Activated T-helper 17 cell treated with anti-CD3 and anti-CD28 coated beads, Interleukin-2, amount 50 U/mL, for 72 hours (primary cell): ENCODE measurements at places on chromosomes 7 and 10. TPM values are rescaled to one million over a fixed set of nuclear protein-coding genes. Genes with fewer than 3 reads are reported as not detected.

- no peak for ATAC-seq
These were observed 45.1 kb downstream of the ST8SIA6 start for GRCh38 chr10:17409170-17409733.

- no peak for ATAC-seq
These were observed 655.0 kb upstream of the MGMT start for GRCh38 chr10:128812000-128812399.

FEZF1 gene
- not detected for total RNA-seq

POLL gene
- 26.3 TPM for total RNA-seq

DNA sequence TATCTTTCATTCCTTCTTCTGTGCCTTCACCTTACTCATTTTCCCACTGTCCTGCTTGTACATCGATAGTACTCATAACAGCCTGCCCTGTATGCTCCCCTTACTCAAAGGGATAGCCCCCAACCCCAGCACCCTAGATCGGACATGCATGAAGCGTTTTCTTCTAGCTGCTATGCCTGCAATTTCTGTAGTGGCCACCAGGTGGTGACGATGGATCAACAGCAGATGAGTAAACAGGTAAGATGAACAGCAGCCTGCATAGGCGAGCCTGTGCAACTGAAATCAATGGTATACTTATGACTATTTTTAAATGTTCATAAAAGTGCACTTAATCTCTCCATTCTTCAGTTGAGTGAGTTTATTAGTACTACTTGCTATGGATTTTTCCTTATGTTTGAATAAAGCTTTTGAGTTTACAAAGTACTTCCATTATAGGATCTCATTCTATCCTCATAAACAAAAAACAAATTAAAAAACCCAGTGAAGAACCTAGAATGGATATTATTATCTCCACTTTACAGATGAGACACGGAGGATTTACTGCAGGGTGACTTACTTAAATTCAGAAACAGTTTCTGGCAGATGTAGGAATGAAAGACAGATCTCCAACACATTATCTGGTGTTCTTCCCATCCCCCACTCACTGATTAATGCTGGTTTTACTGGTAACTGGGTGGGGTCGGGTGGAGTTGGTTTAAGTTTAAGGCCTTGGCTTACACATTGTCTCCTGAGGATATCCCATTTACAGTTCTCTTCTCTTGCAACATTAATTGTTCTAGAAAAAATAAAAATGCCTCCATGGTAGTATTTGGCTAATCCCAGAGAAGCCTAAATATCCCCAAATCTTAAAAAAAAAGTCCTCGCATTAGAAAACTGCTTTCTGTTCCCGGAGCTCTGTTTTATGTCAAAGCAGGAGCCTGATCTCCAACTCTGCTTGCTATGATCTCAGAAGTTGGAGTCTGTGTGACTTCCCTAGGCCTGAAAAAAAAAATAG, 222.1 kb downstream of the GLI3 start:
- no peak for ATAC-seq
